Adrenal gland (tissue), 19 donors: ENCODE measurements at places on chromosomes 1 and 21. TPM values are rescaled to one million over a fixed set of nuclear protein-coding genes. Genes with fewer than 3 reads are reported as not detected.

The FAAH gene
- 89.0 TPM for polyA plus RNA-seq

- no peak for DNase-seq
Measured at GRCh38 chr1:6511561-6512244, 20.2 kb upstream of the PLEKHG5 start.

DNA sequence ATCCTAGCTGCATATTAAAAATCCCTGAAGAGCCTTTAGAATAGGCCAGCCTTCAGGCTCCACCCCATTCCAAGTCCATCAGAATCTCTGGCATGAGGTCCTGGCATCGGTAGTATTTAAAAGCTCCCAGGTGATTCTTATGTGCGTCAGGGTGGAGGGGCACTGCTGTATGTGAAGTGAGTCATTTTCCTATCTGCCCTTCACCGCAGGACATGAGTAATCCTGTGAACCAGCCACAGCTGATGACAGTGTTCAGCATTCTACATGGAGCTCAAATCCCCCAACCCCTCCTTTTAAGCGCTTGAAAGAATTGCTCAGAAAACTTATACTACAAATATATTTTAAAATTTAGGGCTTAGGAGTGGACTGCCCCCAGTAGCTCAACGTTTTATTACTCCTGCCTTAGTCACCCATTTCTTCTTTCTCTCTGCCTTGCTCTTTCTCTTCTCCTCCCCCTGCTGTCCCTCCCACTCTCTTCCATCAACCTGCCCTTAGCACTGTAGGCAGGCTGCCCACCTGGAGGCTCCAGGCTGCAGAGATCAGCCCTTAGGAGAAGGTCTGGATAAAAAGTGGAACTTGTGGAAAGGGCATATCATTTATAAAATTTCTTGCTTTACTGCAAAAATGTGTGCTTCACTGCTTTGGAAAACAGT lies 73.8 kb upstream of the ZNF281 start:
- DNase-seq = peak; percentile 65

The SYT2 gene
- 1.4 TPM for polyA plus RNA-seq

The IL24 gene
- not detected for polyA plus RNA-seq

The TPRG1L gene
- polyA plus RNA-seq = 15.8 TPM

GRCh38 chr1:51567653-51568052 lies 48.6 kb upstream of the EPS15 start:
- no peak for DNase-seq

- peak; percentile 58 for DNase-seq
Measured at GRCh38 chr1:247857069-247857984, at the start of gene TRIM58. Gene TRIM58 (plus strand): TSS chr1:247857187. CDS start chr1:247857247, 60 bp downstream.

DNA sequence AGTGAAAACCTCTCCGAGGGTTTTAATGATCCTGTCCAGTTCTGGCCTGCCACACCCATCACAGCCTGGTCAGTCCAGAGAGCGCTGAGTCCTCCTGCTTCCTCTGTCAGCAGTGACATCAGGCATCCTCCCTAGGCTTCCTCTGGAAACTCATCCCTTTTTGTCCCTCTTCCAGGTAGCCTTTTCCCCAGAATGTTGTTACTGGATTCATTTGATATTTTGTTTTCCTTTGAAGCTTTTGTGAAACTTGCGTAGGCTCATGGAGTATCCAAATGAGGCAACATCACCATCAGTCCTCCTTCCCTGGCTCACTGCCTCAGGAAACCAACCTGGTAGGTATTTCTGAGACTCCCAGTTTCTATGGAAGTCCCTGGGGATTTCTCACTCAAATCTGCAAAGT lies 27.0 kb upstream of the IGSF3 start:
- no peak for DNase-seq

The MAST2 gene
- 35.6 TPM for polyA plus RNA-seq

The CFAP74 gene
- 0.88 TPM for polyA plus RNA-seq

DNA sequence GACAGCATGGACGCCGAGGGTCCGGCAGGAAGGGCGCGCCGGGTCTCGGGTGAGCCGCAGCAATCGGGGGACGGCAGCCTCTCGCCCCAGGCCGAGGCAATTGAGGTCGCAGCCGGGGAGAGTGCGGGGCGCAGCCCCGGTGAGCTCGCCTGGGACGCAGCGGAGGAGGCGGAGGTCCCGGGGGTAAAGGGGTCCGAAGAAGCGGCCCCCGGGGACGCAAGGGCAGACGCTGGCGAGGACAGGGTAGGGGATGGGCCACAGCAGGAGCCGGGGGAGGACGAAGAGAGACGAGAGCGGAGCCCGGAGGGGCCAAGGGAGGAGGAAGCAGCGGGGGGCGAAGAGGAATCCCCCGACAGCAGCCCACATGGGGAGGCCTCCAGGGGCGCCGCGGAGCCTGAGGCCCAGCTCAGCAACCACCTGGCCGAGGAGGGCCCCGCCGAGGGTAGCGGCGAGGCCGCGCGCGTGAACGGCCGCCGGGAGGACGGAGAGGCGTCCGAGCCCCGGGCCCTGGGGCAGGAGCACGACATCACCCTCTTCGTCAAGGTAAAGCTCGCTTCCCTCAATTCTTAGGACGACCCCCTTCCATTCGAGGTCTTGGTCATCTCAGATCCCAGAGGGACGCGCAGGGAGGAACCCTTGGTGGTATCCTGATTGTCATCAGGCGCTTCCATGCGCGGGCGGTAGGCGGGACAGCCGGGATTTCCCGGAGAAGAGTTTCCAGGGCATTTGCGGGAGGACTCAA lies 1.6 kb downstream of the CLIC6 start:
- no peak for DNase-seq

The KCNN3 gene
- polyA plus RNA-seq = 0.80 TPM

DNA sequence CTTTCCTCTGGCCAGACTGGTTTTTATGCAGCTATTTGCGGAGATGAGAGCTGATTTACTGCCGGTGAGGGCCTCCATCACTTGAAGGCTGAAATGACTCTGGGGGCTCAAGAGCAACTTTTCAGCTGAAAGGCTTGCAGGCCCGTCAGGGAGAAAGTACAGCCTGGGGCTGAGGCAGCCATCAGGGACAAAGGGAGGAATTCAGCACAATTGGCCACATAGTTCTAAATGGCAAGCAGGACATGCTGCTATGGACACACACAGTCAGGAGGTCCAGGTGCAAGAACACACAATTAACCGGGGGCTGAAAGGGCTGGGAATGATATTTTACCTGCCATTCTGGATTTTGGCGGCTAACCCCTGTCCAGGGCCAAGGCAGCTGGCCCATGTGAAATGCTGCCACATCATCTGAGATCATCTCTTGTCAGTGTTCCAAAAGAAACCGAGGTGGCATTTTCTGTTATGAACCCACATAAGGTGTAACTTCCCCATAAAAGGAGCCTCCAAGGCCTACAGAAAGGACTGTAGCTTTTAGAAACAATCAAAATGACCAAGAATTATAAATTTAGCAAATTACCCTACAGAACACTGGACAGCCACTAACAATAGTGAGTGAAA lies 58.2 kb downstream of the LMX1A start:
- no peak for DNase-seq

- DNase-seq = no peak
Measured at GRCh38 chr1:17673329-17674072, 81.6 kb upstream of the ACTL8 start.

The SH3BGR gene
- 28.6 TPM for polyA plus RNA-seq

DNA sequence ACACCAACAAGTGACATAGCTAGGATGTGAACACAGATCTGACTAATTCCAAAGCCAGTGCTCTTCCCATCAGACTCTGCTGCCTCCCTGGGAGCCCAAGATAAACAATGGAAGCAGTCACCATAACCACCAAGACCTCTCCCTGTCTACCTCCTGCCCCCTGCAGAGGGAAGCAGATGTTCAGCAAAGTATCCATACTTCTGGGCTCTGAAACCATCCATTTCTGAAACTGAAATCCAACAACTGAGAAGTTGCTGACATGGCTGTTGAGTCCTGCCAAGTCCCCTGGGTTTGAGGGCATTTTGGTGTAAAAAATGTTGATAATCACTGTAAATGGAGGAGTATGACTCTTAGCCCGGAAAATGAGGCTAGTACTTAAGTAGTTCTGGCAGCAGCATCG lies 102.1 kb downstream of the TYW3 start:
- no peak for DNase-seq

The SYT14 gene
- polyA plus RNA-seq = 0.57 TPM

DNA sequence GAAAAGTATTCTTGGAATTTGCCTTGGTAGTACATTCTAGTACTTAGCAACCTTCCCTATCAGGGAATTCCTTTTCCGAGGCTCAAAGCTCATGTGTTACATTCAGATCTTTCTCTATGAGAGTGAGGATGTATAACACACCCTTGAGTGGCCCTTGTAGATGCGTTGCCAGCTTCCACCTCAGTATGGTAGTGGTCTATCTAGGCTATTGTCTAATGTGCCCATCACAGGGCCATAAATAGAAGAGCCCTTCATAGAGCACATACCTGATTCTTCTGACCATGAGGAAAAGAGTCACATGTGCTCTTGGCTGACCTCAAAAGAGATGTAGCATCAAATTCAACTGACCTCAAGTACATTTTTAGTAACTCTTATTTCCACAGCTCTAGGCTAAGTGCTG lies 14.0 kb upstream of the ZC3H11B start:
- DNase-seq = no peak

DNA sequence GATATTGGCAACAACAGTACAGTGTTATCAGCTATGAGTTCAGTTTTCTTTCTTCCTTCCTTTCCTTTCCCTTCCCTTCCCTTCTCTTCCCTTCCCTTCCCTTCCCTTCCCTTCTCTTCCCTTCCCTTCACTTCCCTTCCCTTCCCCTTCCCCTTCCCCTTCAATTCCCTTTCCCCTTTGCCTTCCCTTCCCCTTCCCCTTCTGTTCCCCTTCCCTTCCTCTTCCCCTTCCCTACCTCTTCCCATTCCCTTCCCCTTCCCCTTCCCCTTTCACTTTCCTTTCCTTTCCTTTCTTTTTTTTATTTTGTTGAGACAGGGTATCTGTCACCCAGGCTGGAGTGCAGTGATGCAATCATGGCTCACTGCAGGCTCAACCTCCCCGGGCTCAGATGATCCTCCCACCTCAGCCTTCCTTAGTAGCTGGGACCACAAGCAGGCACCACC lies 72.3 kb upstream of the CAPZB start:
- no peak for DNase-seq

DNA sequence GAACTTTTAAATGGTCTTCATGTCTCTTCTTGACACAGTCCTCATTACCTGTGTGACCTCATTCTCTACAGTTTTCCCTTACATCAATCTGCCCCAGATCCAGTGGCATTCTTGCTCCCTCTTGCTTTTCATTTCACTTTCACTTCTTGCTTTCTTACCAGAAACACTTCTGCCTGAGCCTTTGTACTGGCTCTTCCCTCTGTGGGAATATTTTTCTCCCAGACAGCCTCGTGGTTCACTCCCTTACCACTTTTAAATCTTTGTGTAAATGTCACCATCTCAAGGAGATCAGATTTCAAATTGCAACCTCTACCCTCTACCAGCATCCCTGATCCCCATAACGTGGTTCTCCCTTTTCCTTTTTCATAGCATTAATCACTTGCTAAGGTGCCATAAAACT lies 73.2 kb downstream of the DISC1 start:
- no peak for DNase-seq

- DNase-seq = no peak
Measured at GRCh38 chr1:51488372-51489050, 30.6 kb downstream of the EPS15 start.

The FCN3 gene
- polyA plus RNA-seq = 23.2 TPM

DNA sequence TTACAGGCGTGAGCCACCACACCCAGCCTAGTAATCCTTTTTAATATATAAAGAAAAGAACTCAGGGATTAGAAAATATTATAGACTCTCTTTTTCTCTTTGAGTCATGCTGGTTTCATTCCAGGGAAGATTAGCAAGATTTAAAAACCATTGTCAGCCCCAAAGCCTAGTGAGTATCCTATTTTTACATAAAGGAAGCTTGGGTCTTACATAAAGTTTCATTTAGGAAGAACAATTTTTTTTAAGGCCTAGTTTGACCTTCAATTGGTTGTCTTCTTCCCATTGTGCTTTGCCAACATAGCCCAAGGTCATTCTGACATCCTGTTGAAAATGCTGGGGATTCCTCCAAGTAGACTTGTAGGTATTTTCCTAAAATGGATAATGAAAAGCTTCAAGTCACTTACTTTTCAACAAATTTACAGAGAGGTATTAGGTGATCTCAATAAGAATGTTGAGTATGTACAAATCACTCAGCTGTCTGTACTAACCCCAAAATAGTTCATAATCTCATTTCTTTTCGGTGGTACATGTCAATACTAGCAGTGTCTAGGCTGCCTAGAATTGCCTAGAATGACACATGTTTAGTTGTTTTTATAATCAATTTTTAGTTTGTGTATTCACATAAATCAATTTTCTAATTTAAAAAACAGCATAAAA lies 4.3 kb upstream of the KIF14 start:
- DNase-seq = no peak

The OR2T2 gene
- polyA plus RNA-seq = not detected

The CCDC18 gene
- 4.4 TPM for polyA plus RNA-seq

The ACADM gene
- polyA plus RNA-seq = 23.1 TPM

DNA sequence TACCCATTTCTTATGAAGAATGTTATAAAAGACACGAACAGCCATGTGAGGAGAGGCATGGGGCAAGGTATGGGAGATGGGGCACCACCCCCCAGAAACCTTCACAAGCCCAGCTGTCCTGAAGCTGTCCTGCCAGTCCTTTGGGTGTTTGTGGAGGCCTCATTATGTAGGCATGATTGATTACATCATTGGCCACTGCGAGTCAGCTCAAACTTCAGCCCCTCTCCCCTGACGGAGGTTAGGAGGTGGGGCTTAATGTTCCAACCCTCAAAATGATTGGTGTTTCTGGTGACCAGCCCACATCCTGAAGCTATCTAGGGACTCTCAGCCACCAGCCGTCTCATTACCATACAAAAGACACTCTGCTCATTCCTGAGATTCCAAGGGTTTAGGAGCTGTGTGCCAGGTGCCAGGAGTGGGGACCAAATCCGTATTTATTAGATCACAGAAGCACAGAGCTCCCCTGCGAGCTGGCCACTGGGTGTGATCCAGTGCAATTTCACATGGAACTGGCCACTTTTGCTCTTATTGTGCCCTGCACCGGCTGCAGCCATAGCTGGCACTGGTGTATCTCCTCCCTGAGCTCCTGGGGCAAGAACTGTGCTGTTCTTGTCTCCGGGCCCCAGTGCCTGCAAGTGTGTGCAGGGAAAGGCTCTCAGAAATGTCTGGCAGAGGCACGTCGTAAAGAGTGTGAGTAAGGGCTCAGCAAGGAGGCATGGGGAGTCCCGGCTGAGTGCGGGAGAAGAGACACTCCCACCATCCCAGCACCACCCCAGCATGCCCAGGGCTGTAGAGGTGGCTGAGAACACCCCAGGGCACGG lies 10.5 kb downstream of the KIAA1614 start:
- DNase-seq = no peak

DNA sequence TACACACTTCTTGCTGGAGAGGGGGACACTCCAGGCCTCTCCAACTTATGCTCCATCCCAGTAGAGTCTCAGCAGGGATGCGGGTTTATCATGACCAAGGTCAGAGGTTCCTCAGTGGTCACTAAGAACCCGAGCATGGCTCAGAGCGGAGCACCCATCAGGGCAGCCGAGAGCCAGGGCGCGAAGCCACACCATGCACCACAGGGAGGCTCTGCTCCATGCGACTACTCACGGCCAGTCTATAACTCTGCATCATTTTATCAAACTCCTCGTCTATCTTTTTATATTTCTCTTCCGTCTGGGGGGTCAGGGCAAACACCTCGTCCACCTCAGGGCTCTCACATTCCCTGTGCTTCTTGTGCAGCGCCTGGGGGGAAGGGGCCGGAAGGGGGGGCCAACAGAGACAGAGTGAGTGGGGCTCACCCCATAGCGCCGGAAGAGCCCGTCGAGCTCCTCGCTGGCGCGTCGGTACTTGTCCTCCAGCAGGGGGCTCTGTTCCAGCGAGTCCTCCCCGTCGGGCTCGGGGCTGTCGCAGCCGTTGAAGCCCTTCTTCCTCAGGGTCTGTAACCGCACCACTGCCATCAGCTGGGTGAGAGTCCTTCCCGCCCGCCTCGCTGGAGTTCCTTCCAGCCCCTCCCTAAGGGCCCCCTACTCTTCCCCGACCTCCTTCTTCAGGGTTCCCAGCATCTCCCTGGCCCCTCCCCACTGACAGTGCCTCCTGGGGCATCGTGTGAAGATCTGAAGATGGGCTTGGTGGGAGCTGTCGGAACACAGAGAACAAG lies 20.0 kb downstream of the MEF2D start:
- DNase-seq = peak; percentile 77
